ENCODE measurements at places on chromosomes 13 and 19.

GRCh38 chr19:55580628-55581144 is at the start of gene ZNF579:
TSS of gene ZNF579 (minus strand) at chr19:55580848. CDS start at chr19:55579639, 1,209 bp downstream.
- DNase-seq: peak; percentile 52

DNA sequence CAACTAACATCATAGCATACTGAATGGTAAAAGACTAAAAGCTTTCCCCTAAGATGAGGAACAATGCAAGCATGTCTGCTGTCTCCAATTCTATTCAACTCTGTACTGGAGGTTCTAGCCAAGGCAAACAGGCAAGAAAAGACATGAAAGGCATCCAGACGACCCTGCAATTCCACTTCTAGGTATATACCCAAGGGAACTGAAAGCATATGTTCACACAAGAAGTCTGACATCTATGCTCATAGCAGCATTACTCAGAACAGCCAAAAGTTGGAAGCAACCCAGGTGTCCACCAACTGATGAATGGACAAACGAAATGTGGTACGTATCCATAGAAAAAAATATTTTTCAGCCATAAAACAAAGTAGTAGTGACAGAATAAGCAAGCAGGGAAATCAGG is 39.1 kb downstream of the PEPD start:
- DNase-seq: no peak

GRCh38 chr13:101575581-101575980 is 123.1 kb downstream of the ITGBL1 start:
- DNase-seq: no peak

- no peak for DNase-seq
Measured at GRCh38 chr13:51902776-51903175, 41.0 kb downstream of the CCDC70 start.

DNA sequence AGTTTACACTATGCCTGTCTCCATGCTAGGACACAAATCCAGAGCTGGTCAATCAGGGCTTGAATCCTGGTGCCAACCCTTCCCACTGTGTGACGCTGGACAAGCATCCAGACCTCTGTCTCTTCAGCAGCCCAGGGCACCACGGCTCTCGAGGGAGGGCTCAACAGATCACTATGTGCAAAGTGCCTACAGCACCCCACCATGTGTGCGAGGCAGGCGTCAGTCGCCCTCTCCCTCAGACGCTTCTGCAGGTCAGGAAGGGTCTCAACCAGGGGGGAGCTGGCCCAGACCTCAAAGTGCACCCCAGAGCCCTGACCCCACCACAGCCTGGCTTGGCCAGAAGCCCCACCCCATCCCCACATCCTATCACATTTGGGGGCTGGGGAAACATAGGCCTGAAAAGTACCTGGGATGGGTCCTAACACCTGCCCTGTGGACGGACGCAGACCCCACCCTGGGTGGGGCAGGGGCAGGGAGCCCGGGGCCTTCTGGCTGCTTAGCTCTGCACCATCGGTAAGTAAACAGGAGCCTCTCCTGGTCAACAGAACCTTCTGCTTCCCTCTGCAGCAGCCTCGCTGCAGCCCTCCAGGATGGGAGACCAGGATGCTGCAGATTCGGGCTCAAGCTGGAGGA is 2.9 kb upstream of the C2CD4C start:
- no peak for DNase-seq

DNA sequence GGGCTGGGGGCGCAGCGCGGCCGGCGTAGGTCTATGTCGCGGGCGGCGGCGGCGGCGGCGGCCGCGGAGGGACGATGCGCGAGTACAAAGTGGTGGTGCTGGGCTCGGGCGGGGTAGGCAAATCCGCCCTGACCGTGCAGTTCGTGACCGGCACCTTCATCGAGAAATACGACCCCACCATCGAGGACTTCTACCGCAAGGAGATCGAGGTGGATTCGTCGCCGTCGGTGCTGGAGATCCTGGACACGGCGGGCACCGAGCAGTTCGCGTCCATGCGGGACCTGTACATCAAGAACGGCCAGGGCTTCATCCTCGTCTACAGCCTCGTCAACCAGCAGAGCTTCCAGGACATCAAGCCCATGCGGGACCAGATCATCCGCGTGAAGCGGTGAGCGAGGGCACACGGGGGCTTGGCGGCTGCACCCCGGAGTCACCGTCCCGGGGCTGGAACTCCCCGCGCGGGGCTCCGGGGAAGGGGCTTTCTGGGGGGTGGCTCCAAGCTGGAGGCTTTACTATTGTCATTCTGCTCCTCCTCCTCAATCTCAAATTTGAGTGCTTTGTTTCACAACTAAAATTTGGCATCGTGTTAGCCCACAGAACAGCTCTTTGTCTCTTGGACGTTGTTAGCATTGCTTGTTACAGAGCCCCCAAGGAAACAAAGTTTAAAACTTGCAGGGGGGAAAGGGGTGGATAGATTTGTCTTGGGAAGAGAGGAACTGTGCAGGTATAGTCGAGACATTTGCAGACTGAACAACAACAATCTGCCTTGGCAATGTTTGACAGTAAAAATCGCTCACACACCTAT is 630 bp downstream of the RAP2A start:
- DNase-seq: peak; percentile 14

DNA sequence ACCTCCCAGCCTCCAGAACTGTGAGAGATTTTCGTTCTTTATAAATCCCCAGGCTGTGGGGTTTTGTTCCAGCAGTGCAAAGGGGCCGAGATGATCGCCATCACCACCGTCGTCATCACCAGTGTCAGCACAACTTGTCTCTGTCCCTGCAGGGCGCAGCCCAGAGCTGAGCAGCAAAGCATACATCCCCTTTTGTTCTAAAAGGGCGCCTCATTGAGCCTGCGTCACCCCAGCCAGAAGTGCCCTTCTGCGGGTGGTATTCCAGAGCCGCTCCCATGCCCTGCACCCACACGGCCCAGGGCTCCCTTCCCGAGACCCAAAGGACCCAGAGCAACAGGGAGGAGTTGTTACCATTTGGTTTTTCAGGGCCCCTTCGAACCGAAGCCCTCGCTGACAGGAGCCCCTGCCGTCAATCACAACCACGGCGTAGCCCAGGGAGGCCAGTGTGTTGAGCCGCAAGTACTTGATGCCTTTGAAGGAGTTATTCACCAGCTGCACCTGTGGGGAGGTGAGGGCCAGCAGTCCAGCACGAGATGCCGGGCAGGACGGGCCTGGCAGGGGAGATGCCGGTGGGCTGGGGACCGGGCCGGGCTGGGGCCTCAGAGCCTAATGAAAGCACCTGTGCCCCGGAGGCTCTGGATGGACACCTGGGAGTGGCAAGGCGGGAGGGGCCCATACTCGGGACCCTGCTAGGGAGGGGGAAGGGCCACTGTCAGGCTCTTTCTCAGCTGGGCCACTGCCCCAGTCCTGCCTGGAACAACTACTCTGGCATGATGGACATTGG is 14.4 kb upstream of the MYDGF start:
- no peak for DNase-seq

- no peak for DNase-seq
Measured at GRCh38 chr19:2329501-2329916, 1.0 kb downstream of the SPPL2B start.

DNA sequence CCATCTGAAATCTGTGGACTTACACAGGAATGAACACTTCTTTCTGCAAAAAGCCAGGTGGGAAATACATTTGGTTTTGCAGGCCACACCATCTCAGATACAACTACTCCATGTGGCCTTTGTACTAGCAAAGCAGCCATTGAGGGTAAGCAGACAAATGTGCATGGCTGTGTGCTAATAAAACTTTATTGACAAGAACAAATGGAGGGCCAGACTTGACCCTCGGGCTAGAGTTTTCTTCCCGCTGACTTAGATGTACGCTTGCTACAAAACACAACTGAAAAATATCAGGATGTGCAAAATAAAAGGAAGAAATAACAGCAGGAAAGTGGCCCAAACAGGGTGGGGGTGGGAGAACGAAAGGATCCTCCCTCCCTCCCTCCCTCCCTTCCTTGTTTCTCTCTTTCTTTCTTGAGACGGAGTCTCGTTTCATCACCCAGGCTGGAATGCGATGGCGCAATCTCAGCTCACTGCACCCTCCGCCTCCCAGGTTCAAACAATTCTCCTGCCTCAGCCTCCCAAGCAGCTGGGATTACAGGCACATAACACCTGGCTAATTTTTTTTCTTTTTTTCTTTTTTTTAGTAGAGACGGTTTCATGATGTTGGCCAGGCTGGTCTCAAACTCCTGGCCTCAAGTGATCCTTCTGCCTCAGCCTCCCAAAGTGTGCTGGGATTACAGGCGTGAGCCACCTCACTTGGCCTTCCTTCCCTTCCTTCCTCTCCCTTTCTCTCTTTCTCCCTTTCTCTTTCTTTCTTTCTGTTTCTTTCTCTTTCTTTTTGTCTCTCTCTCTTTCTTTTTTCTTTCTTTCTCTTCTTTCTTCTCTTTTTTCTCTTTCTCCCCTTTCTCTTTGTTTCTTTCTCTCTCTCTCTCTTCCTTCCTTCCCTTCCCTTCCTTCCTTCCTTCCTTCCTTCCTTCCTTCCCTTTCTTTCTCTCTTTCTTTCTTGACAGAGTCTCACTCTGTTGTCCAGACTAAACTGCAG is 29.3 kb downstream of the CCL25 start:
- DNase-seq: no peak

GRCh38 chr19:32316034-32316433 is 29.4 kb upstream of the ZNF507 start:
- no peak for DNase-seq

- no peak for DNase-seq
Measured at GRCh38 chr13:33193428-33193974, 92.1 kb downstream of the STARD13 start.

DNA sequence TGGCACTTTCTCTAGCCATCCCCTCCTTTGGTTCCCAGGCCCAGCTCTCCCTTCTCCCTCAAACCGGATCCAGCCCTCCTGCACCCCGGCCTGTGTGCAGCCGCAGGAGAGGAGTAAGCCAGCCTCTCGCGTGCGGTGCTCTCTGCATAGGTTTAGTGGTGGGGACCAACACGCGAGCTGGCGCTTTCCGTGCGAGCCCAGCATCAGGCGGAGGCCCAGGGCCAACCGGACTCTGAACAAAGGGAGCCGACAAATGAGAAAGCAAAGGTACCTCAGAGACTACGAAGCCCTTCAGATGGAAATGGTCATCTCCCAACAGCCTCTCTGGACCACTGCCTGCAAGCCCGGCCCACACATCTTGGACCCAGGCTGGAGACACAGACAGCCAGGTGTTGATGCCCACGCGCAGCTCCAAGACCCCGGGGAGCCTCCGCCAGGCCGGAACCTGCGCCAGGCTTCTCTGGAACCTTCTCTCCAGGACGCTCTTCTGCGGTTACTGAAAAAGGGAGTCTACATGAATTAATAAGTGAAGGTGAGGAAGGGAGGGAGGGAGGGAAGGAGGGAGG is 16.5 kb upstream of the LATS2 start:
- no peak for DNase-seq

DNA sequence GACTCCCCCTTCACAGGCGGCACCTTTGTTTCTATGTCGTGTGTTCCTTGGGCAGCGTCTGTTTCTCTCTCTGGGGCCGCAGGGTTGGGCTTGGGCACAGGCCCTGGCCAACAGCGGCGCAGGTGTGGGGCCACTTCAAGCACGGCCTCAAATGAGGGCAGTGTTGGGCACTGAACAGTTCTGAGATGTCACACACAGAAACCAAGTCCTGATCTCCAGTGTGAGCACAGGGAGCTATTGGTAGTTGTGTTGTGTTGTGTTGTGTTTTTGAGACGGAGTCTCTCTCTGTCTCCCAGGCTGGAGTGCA is 42.7 kb downstream of the GATAD2A start:
- no peak for DNase-seq

- DNase-seq: no peak
Measured at GRCh38 chr13:74040200-74040599, 94.0 kb downstream of the KLF12 start.

GRCh38 chr13:30039511-30039911 is 189.1 kb upstream of the UBL3 start:
- DNase-seq: no peak

- no peak for DNase-seq
Measured at GRCh38 chr19:3065675-3066357, 3.5 kb upstream of the TLE5 start.

Measured in stimulated activated CD8-positive, alpha-beta memory T cell treated with anti-CD3 and anti-CD28 coated beads, Interleukin-7, amount 100 ng/mL, for 1 hour (primary cell).